ENCODE measurements at places on chromosomes 11 and 22.

DNA sequence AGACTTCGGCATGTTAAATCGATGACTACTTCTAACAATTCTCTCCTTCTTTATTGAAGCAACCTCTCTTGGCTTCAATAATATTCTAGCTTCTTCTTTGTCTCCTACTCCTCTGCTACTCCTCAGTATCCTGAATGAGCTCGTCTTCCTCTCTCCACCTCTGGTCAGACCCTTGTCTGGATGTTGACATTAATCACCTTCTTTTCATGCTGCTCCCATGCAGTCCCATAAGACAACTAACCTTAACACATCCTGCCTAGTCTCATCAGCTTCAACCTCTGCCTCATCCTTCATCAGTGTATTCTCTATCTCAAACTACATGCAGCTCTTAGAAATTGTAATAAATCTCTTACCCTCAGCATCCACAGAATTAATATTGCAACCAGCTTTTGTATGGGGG is 695.6 kb downstream of the CNTN5 start:
- no peak overlapping the region for H3K4me3 ChIP-seq
- no peaks in the 10 kb centered on the region for H3K4me1 ChIP-seq
- no peak overlapping the region for H3K27ac ChIP-seq
- no peaks in the 10 kb centered on the region for H3K36me3 ChIP-seq

GRCh38 chr11:14519597-14519916 is 629 bp downstream of the PSMA1 start:
- peaks cover 8% of the 10 kb centered on the region for H3K4me1 ChIP-seq
- H3K27ac ChIP-seq, result peak overlapping the region; percentile 96
- DNase-seq, result no peak

GRCh38 chr11:22597062-22597461 is 28.6 kb downstream of the FANCF start:
- no peak overlapping the region for H3K4me3 ChIP-seq
- no peaks in the 10 kb centered on the region for H3K27me3 ChIP-seq
- no peaks in the 10 kb centered on the region for H3K36me3 ChIP-seq

DNA sequence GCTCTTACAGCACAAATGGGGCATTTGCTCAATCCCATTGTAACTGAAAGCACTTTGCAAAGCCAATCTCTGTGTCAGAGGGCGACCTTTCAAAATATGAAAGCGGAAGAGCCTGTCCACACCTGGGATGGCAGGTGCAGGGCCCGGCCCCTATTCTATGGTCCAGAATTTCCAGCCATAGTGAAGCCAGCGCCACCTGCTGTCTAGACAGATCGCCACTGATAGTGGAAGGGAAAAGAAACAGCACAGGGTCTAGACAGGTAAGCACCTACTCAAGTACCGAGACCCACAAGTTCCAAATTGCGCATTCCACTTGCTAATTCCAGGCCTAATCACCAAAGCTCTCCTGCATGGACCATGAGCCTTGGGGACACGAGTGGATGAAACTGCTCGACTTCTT is 141.4 kb downstream of the NTM start:
- H3K36me3 ChIP-seq, result no peaks in the 10 kb centered on the region
- no peaks in the 10 kb centered on the region for H3K27me3 ChIP-seq
- peak; percentile 25 for DNase-seq
- peaks cover 8% of the 10 kb centered on the region for H3K4me1 ChIP-seq
- H3K27ac ChIP-seq, result no peak overlapping the region
- H3K4me3 ChIP-seq, result no peak overlapping the region

DNA sequence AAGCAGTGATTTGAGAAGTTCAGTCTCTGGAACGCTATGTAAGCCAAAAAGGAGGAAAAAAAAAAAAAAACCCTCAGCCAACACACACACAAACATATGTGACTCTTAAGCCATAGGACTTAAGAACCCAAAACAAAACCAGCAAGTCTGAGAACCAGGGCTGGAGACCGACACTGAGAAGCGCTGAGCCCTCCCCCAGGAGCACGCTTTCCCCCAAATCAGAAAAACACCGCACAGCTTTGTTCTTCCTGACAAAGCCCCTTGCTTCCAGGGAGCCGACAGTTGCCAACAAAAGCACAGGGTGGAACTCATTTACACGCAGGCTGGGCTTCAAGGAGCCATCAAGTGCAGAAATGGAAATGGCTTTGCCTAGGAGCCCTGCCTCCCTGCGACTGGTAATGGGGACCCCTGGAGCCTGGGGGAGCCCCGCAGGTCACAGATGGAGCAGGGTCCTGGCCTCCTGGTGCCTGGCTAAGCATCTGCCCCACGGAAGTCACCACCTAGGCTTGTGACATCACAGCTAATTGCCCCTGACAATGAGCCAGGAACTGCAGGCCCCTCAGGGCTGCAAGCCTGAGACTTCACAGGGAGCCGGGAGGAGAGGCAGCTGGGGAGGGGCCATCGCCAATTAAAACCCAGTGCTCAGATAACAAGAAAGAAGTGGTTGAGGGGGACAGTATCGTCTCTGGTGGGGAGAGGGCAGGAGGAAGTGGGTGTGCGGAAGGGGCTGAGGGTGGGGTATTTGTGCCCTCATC is 66.9 kb downstream of the NFAM1 start:
- no peaks in the 10 kb centered on the region for H3K36me3 ChIP-seq
- peaks cover 17% of the 10 kb centered on the region for H3K4me1 ChIP-seq
- no peak overlapping the region for H3K27ac ChIP-seq
- H3K27me3 ChIP-seq, result peaks cover 19% of the 10 kb centered on the region
- no peak overlapping the region for H3K4me3 ChIP-seq

DNA sequence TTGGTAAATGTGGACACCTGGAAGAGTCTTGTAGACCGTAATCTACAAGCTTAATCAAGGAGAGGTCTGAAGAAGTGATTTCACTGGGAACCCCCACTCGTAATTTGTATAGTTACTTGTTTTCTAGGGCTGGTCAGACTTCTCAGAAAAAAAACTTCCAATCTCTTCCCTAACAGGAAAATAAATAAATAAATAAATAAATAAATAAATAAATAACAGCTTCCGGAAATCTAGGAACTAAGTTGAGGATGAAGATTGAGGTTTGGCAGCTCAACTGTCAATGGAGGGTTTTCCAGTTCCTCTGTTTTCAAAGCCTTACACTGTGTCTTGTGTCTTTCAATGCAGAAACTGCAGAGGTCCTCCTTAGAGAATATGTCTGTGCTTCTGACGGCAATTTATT is 17.7 kb upstream of the TYR start:
- H3K27me3 ChIP-seq, result no peaks in the 10 kb centered on the region
- no peak for DNase-seq
- H3K36me3 ChIP-seq, result no peaks in the 10 kb centered on the region
- H3K4me1 ChIP-seq, result no peaks in the 10 kb centered on the region
- H3K27ac ChIP-seq, result no peak overlapping the region

GRCh38 chr11:68950270-68950669 is 30.5 kb downstream of the MRGPRD start:
- DNase-seq, result peak; percentile 27
- no peaks in the 10 kb centered on the region for H3K36me3 ChIP-seq
- peaks cover 5% of the 10 kb centered on the region for H3K4me1 ChIP-seq
- no peaks in the 10 kb centered on the region for H3K27me3 ChIP-seq
- H3K27ac ChIP-seq, result no peak overlapping the region

GRCh38 chr11:64268025-64268892 is 16.2 kb downstream of the BAD start:
- H3K36me3 ChIP-seq, result no peaks in the 10 kb centered on the region
- H3K27me3 ChIP-seq, result no peaks in the 10 kb centered on the region
- peaks cover 8% of the 10 kb centered on the region for H3K4me1 ChIP-seq
- peak overlapping the region; percentile 89 for H3K27ac ChIP-seq
- peak overlapping the region; percentile 54 for H3K4me3 ChIP-seq

DNA sequence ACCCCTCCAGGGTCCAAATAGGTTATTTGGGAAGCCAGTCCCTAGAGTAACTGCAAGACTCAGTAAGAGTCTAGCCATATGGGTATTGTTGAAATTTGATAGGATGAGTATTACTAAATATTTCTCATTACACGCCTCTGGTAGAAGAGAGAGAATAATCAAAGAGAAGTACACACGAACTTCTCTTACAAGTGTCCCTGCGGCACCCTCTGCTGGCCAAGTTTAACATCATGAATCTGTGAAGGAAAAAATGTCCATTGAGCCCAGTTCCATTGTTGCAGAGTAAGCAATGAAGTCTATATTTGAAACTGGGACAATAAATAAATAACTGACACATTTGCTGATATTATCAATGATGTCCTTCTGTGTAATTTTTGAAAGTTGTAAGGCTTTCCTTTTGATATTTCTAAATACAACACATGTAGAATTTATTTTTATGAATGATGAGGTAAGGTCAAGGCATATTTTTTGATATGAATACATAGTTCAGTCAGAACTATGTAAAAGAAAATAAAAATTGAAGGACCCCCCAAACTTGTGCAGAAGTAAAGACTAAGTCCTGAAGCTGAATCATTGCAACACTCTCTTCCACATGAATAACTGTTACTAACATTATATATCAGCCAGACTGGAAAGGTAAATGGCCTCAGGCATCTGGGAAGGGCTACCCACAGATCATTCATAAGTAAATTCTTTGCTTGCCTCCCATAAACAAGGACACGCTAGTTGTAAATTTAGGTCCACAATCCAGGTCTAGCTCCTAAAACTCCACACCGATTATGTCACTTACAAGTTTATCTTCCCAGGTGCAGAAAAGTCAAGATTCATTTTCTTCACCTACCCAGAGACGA is 10.0 kb downstream of the OR51L1 start:
- peaks cover 4% of the 10 kb centered on the region for H3K27me3 ChIP-seq
- peak; percentile 77 for DNase-seq
- no peak overlapping the region for H3K27ac ChIP-seq
- H3K4me3 ChIP-seq, result no peak overlapping the region

- DNase-seq, result no peak
- H3K36me3 ChIP-seq, result peaks cover 3% of the 10 kb centered on the region
- H3K27me3 ChIP-seq, result peaks cover 8% of the 10 kb centered on the region
- H3K4me3 ChIP-seq, result no peak overlapping the region
- no peak overlapping the region for H3K27ac ChIP-seq
Measured at GRCh38 chr22:50173311-50173982, 2.9 kb downstream of the PANX2 start.

DNA sequence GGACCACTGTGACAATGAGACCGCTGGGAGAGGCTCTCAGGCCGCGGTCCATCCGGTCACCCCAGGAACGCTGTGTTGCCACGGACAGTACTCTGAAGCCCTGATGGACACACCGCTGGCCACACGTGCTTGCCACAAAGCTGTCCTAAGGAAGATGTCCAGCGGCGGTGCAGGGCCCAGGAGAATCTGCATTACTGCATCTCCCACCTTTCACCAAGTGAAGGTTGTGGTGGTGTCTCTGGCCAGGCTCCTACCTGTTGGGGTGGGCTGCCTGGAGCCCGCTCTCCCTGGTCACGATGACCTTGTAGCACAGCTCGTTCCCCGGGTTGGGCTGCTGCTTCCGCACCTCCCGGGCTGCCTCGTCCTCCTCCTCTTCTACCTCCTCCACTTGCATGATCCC is 4.2 kb downstream of the TTLL12 start:
- no peak for DNase-seq
- H3K27me3 ChIP-seq, result no peaks in the 10 kb centered on the region
- peaks cover 6% of the 10 kb centered on the region for H3K36me3 ChIP-seq
- H3K27ac ChIP-seq, result no peak overlapping the region
- H3K4me1 ChIP-seq, result peaks cover 8% of the 10 kb centered on the region

- no peaks in the 10 kb centered on the region for H3K27me3 ChIP-seq
- no peak for DNase-seq
- H3K4me1 ChIP-seq, result no peaks in the 10 kb centered on the region
Measured at GRCh38 chr22:35322893-35323292, 23.2 kb downstream of the TOM1 start.

GRCh38 chr11:36500315-36500721 is 9.8 kb downstream of the TRAF6 start:
- peak overlapping the region; percentile 10 for H3K27ac ChIP-seq
- H3K4me1 ChIP-seq, result peaks cover 6% of the 10 kb centered on the region
- peak; percentile 88 for DNase-seq
- H3K36me3 ChIP-seq, result peaks cover 35% of the 10 kb centered on the region
- H3K27me3 ChIP-seq, result no peaks in the 10 kb centered on the region

- peak within 1 kb of the TSS; percentile 60 for H3K4me3 ChIP-seq
- DNase-seq, result peak; percentile 73
- H3K36me3 ChIP-seq, result no peaks in the 10 kb centered on the region
- H3K27ac ChIP-seq, result no peak within 1 kb of the TSS
- H3K4me1 ChIP-seq, result no peaks in the 10 kb centered on the region
Measured at GRCh38 chr11:63614136-63614671, at the start of gene PLAAT3. PLAAT3 (minus strand) TSS chr11:63614433; CDS start chr11:63614014, 419 bp downstream.

- H3K36me3 ChIP-seq, result no peaks in the 10 kb centered on the region
- no peaks in the 10 kb centered on the region for H3K27me3 ChIP-seq
- peaks cover 4% of the 10 kb centered on the region for H3K4me1 ChIP-seq
- DNase-seq, result no peak
- H3K27ac ChIP-seq, result no peak overlapping the region
Measured at GRCh38 chr11:9069862-9070470, 21.4 kb downstream of the SCUBE2 start.

- no peaks in the 10 kb centered on the region for H3K4me1 ChIP-seq
- H3K27me3 ChIP-seq, result peaks cover 2% of the 10 kb centered on the region
- H3K27ac ChIP-seq, result no peak overlapping the region
Measured at GRCh38 chr11:115083144-115083806, 404.9 kb downstream of the NXPE2 start.
